Fibroblast of gingiva (primary cell): ENCODE measurements at places on chromosomes 7 and 10.

DNA sequence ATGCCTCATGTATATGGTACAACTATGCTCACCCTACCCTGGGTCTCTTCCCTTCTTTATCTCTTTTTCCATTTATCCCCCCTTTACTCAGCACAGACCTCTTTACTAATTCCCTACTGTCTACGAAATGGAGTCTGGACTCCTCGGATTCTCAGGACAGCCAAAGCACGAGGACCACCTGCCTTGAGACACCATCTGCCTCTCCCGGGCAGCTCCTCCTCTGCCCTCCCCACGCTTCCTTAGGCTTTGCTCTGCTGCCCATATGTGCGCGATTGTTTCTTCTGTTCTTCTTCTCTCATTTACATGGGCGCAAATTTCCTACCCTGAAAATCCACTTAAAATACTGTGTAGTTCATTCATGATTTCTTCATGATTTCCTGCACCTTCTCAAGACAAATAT is 62.7 kb upstream of the STK17A start:
- no peak for DNase-seq

- no peak for DNase-seq
Observed at GRCh38 chr7:77434570-77435275, 18.6 kb upstream of the GSAP start.

GRCh38 chr7:95342642-95343307 is 18.4 kb upstream of the PON1 start:
- no peak for DNase-seq

- DNase-seq, result no peak
Observed at GRCh38 chr7:123023126-123023525, 27.6 kb upstream of the TAS2R16 start.

GRCh38 chr7:92674379-92674778 is 84.2 kb upstream of the FAM133B start:
- no peak for DNase-seq

GRCh38 chr7:44132039-44132438 is 8.7 kb upstream of the POLD2 start:
- DNase-seq, result no peak

GRCh38 chr7:111841596-111842205 is 279.4 kb upstream of the IMMP2L start:
- no peak for DNase-seq

DNA sequence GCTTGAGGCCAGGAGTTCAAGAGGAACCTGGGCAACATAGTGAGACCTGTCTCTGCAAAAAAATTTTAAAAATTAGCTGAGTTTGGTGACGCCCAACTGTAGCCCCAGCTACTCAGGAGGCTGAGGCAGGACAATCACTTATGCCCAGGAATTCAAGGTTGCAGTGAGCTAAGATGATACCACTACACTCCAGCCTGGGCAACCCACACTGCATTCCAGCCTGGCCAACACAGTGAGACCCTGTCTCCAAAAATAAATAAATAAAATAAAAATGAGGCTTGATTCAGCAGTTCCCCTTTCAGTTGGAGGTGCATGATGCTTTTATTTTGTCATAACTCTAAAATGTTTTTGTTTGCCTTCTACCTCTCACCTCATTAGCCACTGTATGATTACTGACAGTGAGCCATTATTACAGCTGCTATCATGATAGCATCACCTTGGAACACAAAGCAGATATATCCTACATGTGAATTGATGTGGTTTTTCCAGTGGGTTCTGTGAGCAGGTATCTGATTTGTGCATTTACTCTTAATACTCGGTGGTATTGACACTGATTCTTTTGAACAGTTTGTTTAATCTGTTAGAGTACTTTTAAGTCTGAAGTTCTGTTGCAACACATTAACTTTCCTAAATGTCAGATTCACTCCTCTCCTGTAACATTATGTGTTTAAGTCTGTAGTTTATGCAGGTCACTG is 49.1 kb downstream of the ARID5B start:
- no peak for DNase-seq
